ENCODE measurements at places on chromosomes 6 and 20.
A peak's percentile ranks its signal among the peaks of the same experiment; 100 is the strongest.

DNA sequence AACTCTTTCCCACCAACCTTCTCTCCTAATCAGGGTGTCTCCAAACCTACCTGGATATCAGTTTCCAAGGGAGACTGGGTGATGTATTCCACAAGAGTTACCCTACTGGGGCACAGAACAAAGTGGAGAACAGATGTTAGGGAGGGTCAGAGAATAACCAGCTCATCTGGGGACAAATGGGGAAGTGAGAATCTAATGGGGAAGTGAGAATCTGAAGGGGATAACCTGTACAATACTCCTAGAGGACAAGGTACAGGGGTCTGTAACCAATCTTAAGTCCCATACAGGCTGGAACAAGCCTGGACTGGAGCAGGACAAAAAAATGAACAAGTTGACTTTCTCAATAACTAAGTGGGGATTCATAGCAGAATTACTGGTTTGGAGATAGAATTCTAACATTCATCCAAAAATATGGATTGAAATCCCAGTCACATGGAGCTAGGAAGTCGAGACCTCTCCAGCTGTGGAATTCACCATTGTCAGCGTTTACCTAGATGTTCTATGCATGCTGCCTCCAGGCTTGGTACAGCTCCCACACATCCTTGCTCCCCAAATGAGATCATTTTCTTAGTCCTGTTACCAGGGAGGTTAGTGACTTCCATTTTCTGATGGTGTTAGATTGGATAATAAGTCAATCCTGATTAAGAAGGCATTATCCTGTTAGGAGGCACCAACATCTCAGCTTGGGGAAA lies 214.8 kb upstream of the MOCS1 start:
- ATAC-seq: no peak

DNA sequence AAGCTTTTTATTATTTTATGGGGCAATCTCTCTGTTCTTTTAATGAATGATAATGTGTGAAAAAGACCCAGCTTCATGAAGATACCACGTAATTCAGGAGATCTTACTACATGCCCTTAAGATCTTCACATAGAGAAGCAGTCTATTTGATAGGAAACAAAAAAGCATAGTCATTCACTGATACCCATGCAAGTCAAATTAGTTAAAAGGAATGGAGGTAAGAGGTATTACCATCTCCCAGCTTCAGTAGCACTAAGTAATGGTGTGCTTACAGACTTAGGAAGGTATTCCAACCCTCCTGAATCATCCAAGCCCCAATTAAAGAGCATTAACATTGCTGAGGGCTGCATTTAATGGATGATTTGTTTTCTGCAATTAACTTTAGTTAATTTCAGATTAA lies 364.7 kb downstream of the SYNE1 start:
- ATAC-seq: no peak

DNA sequence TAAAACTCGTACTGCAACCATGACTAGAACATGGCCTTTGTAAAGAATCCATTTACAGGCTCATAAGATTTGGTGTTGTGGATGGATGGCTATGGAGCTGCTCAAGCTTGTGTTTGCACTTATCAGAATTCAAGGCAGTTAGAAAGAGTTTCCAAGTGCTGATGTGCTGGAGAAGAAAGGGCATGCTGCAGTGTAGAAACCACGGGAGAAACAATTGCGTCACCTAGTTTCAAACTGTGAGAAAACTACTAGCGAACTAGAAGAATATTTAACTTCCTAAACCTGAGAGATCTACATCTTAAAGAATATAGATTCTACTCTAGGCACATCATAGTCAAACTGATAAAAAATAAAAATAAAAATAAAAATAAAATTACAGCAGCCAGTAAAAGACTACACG lies 116.2 kb downstream of the SGK1 start:
- no peak for ATAC-seq

- peak; percentile 1 for ATAC-seq
Observed at GRCh38 chr20:63567386-63568169, 6.5 kb downstream of the HELZ2 start.

- peak; percentile 96 for ATAC-seq
Observed at GRCh38 chr20:6651016-6651415, 116.5 kb upstream of the BMP2 start.

DNA sequence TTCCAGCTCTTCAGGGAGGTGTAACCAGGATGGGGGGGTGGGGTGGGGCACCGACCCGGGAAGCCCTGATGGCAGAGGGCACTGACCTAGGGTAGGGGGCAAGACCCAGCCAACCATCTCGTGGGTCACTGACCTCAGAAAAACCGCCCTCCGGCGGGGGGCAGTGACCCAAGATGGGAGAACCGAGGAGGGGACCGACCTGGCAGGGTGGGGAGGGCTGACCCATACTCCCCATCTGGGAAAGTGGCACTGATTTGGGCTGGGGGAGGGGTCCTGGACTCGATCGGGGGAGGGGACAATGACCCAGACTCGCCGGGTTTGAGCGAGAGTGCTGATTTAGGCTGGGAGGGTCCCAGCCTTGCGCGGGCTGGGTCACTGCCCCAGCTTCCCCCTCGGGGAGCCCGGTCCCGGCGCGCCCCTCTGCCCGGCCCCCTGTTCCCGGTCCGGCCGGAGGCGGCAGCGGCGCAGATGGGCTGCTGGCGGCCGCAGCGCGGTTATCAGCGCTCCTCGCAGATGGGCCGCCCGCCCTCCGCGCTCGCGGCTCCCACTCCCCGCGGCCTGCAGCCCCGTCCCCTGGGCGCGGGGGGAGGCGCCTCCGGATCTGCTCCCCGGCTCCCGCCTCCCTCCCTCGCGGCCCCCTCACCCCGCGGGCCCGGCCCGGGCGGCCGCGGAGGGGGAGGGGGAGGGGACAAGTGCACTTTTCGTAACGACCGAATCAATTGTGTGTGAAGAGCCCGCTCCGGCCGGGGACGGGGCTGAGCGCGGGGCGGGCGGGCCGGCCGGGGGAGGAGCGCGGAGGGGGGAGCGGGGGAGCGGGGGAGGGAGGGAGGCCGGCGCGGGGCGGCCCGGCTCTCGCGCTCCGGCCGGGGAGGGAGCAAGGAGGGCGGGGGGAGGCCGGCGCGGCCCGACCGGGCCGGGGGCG lies 2.2 kb downstream of the NOL4L start:
- ATAC-seq: no peak

- no peak for ATAC-seq
Observed at GRCh38 chr6:14025160-14025559, 92.4 kb upstream of the CD83 start.

- no peak for ATAC-seq
Observed at GRCh38 chr20:38093641-38094077, 60.1 kb downstream of the RPRD1B start.

- no peak for ATAC-seq
Observed at GRCh38 chr6:40606526-40606925, 19.4 kb upstream of the LRFN2 start.

DNA sequence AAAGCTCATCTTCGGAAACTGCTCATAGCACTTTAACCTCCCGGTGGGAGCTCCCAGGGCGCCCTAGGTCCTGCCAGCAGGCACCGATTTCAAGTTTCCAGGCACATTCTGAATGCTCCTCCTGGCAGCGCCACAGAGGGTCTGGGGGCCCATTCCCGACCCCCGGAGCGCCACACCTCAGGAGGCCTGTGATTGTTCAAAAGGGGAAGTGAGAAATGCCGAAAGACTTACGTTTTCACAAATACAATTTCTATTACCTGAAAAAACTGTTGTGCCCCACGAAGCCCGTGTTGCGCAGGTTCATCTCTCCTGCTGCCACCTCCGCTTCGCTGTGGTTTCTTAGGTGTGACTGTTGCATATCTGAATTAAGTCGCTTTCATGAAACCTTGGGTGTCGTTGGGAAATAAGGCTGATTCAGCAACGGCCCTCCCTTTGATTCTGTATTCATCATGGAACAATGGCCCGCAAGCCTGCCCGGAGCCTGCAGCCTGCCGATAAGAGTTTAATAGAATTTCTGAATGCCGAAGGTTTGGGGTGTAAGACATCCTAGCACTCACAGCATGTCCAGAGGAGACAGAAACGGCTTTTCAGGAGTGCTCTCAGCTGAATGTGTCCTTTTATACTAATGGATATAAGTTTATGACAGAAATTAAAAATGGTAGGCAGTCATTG lies 1.9 kb upstream of the MYT1 start:
- ATAC-seq: no peak

- no peak for ATAC-seq
Observed at GRCh38 chr6:96032661-96033060, 16.9 kb downstream of the FUT9 start.

- ATAC-seq: peak; percentile 57
Observed at GRCh38 chr20:45456632-45457031, 12.9 kb upstream of the WFDC2 start.

DNA sequence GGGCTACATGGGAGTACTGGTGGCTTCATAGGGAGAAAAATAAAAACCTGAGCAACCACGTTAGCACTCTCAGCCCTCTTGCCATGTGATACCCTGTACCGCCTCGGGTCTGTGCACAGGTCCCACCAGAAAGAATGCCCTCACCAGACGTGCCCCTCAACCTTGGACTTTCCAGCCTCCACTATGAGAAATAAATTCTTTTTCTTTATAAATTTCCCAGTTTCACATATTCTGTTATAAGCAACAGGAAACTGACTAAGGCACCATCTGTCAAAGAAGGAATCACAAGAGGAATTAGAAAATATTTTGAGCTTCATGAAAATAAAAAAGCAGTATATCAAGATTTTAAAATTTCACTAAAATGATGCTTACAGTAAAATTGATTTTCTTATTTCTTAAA lies 168.4 kb upstream of the BMP5 start:
- no peak for ATAC-seq

GRCh38 chr6:14639983-14640599 lies 522.5 kb downstream of the CD83 start:
- ATAC-seq: no peak

DNA sequence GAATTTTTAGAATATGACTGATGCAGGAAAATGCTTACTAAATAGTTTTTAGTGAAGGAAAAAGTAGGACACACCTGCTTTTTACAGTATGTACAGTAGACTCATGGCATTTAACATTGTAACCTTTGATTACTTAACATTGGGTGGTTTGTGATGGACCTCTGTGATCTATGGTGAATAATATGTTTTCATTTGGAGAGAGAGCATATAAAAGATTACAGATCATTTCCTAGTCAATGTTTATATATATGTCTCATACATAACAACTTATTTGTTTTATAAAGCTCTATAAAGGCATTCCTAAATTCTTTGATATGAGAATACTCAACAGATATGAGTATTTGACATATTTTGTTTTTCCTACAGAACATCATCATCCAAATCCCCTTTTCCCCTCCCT lies 129.3 kb upstream of the PDE7B start:
- no peak for ATAC-seq

GRCh38 chr6:7806711-7807110 lies 80.8 kb downstream of the BMP6 start:
- ATAC-seq: no peak

- no peak for ATAC-seq
Observed at GRCh38 chr20:36471885-36472636, 69.3 kb upstream of the MYL9 start.

GRCh38 chr20:53736122-53736756 lies 142.6 kb upstream of the ZNF217 start:
- ATAC-seq: no peak

- no peak for ATAC-seq
Observed at GRCh38 chr6:134407791-134408190, 89.9 kb upstream of the SGK1 start.

GRCh38 chr6:26452631-26453235 lies 5.0 kb upstream of the BTN2A1 start:
- no peak for ATAC-seq

DNA sequence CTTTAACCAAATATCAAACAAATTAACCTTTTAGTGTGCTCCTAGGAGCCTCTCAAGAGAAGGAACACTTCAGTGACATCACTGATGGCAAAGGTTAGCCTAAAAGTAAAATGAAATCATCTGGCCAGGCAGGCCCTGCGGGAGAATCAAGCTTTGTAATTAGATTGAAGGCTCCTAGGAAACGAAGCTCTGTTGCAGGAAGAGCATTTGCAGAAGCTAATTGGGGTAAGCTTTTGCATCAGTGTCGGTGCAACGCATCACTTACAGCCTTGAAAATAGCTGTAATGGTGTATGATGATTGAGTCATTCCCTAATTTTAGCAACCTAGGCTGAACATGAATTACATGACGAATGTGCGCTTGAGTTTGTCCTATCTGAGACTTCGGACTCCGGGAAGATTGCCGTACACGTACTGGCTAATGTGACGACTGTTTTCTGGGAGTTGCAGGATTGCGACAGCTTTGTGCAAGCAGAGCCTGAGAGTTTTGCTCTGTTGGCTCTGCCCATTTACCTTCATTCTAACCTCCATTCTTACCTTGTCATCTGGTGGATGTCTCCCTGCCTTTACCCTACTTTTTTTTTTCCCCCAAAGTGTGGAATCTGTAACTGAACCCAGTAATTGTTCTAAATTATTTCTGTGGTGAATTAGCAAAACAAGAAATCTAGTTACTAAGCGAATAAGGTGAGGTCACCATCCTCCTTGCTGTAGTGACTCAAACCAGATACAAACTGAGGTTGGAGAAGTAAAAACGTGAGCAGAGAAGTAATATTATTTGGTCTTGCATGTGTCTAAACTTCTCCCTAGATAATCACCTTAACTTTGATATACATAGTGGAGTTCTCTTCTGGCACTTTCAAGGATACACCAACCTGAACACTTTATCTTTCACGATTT lies 675.9 kb upstream of the CITED2 start:
- no peak for ATAC-seq

- no peak for ATAC-seq
Observed at GRCh38 chr6:101290346-101290745, 103.2 kb upstream of the GRIK2 start.

- no peak for ATAC-seq
Observed at GRCh38 chr20:37673444-37673843, 20.4 kb upstream of the CTNNBL1 start.

GRCh38 chr20:50445354-50446151 lies 64.6 kb upstream of the PTPN1 start:
- no peak for ATAC-seq

- ATAC-seq: peak; percentile 51
Observed at GRCh38 chr6:149031859-149032598, 285.2 kb downstream of the UST start.

Measured in esophagus mucosa (tissue), 1 donor.